MM.1S (cell line): ENCODE measurements at places on chromosomes 2 and 18.

- no peak overlapping the region for H3K27ac ChIP-seq
- peaks cover 9% of the 10 kb centered on the region; the same call in 1 of the 2 replicates for H3K4me1 ChIP-seq
- no peaks in the 10 kb centered on the region for H3K36me3 ChIP-seq
- no peak for DNase-seq
Measured at GRCh38 chr2:106624787-106625380, 137.7 kb downstream of the CD8B2 start.

DNA sequence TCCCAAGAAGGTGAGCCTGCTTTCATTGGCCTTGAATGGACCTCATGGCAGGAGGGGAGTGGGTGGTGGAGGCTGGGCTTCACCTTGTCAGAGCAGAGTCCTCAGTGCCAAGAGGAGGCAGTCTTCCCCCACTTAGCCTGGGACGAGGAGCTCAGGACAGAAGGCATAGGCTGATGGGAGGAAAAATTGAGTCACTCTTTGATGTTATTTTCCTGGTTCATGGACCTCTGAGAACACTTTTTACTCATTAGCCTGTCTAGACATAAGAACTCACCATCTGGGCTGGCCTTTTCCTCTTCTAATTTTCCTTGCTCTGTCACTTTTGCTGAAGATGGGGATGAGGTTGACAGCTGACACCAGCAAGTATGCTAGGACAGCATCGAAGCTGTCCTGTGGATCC lies 225.7 kb upstream of the TNP1 start:
- H3K4me1 ChIP-seq = peaks cover 4% of the 10 kb centered on the region; the same call in 1 of the 2 replicates
- no peaks in the 10 kb centered on the region for H3K36me3 ChIP-seq
- no peak for DNase-seq
- H3K27me3 ChIP-seq = no peaks in the 10 kb centered on the region

DNA sequence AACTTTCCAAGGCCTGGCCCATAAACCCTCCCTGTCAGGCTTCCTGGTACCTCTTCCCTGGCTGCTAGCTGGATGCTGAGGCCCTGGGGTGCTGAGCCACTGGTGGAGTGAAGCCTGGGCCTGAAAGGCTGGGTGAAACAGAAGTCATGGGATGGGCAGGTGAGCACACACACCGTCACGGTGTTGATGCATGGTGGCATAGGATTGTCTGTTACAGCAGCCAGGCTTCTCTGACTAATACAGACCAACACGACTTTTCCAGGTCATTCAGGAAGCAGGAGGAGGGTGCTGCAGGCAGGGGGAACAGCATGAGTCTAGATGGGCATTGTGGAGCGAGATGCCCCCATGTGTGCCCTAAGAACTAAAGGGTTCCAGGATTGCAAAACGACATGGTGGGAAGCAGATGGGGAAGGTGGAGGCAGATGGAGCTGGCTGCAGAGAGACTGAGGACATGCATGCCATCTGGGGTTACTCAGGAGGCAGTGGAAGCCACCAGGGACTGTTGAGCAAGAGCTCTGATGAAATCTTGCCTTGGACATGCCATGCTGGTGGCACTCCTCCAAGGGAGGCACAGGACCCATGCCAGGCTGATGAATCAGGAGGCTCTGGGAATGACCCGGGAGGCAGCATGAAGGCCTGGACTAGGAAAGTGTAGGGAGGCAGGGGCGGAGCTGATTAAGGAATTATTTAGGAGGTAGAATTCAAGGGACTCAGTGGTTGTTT lies 480.9 kb downstream of the TSN start:
- H3K4me3 ChIP-seq = no peak overlapping the region
- no peak overlapping the region for H3K27ac ChIP-seq
- H3K4me1 ChIP-seq = no peaks in the 10 kb centered on the region
- no peaks in the 10 kb centered on the region for H3K27me3 ChIP-seq
- no peaks in the 10 kb centered on the region for H3K36me3 ChIP-seq

DNA sequence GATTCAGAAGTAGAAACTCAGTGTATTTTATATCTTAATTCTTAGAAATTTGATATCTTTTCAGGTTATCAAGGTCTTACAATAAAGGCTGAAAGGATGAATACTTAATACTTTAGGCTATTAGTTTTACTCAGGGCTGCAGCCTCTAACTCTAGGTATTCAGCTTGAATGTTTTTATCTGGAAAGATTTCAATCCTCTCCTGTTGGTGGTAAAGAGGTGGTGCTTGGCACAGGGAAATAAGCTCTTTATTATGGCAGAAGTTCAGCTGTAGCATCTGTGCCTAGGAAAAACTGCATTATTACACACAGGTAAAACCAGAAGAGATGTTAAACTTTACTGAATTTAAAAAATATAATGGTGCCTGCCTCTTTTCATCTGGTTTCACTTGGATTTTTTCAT lies 11.1 kb downstream of the ACVR2A start:
- no peak for DNase-seq
- no peak overlapping the region for H3K27ac ChIP-seq
- no peaks in the 10 kb centered on the region for H3K4me1 ChIP-seq
- no peaks in the 10 kb centered on the region for H3K36me3 ChIP-seq
- no peak overlapping the region for H3K4me3 ChIP-seq
- H3K27me3 ChIP-seq = no peaks in the 10 kb centered on the region

GRCh38 chr2:45241061-45241561 lies 231.9 kb upstream of the SIX2 start:
- no peak overlapping the region for H3K27ac ChIP-seq
- no peak overlapping the region for H3K4me3 ChIP-seq
- no peaks in the 10 kb centered on the region for H3K36me3 ChIP-seq
- peaks cover 8% of the 10 kb centered on the region; the same call in 1 of the 2 replicates for H3K4me1 ChIP-seq
- H3K27me3 ChIP-seq = no peaks in the 10 kb centered on the region
- no peak for DNase-seq

- H3K4me1 ChIP-seq = no peaks in the 10 kb centered on the region
- no peaks in the 10 kb centered on the region for H3K36me3 ChIP-seq
- no peak for DNase-seq
- no peak overlapping the region for H3K27ac ChIP-seq
- no peaks in the 10 kb centered on the region for H3K27me3 ChIP-seq
- H3K4me3 ChIP-seq = no peak overlapping the region
Measured at GRCh38 chr2:134815741-134816140, 22.7 kb upstream of the ACMSD start.

- no peaks in the 10 kb centered on the region for H3K4me1 ChIP-seq
- H3K27me3 ChIP-seq = no peaks in the 10 kb centered on the region
- no peak overlapping the region for H3K4me3 ChIP-seq
- no peak overlapping the region for H3K27ac ChIP-seq
- no peaks in the 10 kb centered on the region for H3K36me3 ChIP-seq
- DNase-seq = no peak
Measured at GRCh38 chr2:53569957-53570727, 197.5 kb upstream of the CHAC2 start.

DNA sequence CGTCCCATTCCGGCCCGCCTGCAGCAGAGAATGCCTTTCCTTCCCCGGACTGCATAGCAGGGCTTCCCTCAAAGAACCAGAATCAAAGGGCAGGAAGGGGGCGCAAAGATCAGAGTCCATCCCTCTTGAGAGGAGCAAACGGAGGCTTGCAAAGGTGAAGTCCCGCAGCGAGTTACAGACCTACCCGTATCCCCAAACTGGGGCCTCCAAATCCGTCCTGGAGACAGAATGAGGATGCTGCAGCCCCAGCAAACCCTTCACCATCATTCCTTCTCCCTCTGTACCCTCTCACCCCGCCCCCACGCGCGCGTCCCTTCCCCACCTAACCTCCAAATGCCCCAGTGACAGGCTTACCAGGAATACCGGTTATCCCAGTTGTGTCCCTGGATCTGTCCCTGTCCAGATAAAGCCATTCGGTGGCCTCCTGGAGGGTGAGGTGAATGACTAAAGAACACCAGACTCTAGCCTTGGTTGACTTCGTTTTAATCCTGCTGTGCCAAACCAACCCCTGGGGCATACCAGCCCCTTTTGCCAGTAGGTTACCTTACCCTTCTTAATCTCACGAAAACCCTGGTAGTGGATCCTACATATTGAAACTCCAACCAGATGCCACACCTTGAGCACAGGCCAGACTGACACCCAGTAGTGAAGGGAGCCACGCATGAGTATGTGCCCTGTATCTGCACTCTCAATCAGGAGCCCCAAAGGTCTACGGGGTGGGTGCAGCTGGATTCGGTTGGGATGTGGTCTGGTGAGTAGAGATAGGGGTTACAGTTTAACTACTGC lies 961 bp upstream of the SLC40A1 start:
- H3K4me3 ChIP-seq = peak overlapping the region; percentile 54; the same call in 1 of the 2 replicates
- no peak overlapping the region for H3K27ac ChIP-seq
- no peaks in the 10 kb centered on the region for H3K4me1 ChIP-seq

- H3K27ac ChIP-seq = no peak overlapping the region; the same call in 1 of the 2 replicates
- no peaks in the 10 kb centered on the region for H3K27me3 ChIP-seq
- DNase-seq = no peak
- H3K4me1 ChIP-seq = peaks cover 9% of the 10 kb centered on the region; the same call in 1 of the 2 replicates
- H3K4me3 ChIP-seq = no peak overlapping the region
Measured at GRCh38 chr18:56235071-56235470, 403.3 kb downstream of the TXNL1 start.

- H3K4me1 ChIP-seq = no peaks in the 10 kb centered on the region
- no peaks in the 10 kb centered on the region for H3K36me3 ChIP-seq
- no peak for DNase-seq
- H3K27me3 ChIP-seq = no peaks in the 10 kb centered on the region
- H3K27ac ChIP-seq = no peak overlapping the region
Measured at GRCh38 chr18:22694954-22695353, 238.2 kb upstream of the RBBP8 start.

DNA sequence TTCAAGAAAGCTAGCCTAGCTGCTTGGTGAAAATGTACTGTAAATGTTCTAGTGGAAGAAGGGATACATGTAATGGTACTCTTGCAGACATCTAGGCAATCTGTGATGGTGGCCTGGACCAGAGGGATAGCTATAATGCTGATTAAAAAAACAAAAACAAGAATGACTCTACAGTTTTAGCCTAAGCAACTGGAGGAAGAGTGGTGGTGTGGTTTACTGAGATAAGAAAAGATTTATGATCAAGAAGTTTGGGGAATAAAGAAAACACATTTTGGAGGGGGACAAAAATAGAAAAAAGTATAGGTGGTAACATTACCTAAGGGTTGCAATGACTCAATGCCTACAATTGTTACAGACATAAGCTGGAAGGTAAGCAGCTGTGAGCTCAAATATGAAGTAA lies 1080.7 kb upstream of the CELF4 start:
- H3K27me3 ChIP-seq = no peaks in the 10 kb centered on the region
- H3K4me3 ChIP-seq = no peak overlapping the region
- H3K4me1 ChIP-seq = no peaks in the 10 kb centered on the region
- H3K36me3 ChIP-seq = no peaks in the 10 kb centered on the region
- DNase-seq = no peak
- no peak overlapping the region for H3K27ac ChIP-seq

DNA sequence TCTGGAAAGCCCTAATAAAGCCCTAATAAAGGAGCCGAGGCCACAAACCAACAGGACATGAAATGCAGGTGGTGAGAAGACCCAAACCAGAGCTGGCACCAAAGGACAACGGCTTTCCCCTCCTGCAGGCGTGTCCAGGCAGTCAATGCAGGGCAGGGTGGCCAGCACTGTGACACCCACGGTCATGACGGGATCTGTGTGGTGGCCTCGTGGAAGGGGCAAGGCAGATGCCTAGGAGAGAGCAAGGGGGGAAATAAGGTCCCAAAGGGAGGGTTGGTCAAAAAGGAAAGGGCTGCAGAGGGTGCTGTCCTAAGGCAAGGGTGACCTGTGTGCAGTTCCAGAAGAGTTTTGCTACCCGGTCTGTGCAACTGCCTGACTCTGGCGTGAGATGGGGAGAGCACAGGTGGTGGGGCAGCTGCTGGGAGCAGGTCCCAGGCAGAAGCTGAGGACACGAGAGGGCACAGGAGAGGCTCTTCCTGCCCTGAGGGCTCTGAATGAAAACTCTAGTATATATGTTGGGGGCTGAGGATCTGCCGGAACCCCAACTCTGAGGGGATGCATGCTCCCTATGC lies 156.7 kb downstream of the TPO start:
- H3K4me1 ChIP-seq = no peaks in the 10 kb centered on the region
- H3K4me3 ChIP-seq = no peak overlapping the region
- H3K27me3 ChIP-seq = no peaks in the 10 kb centered on the region
- H3K36me3 ChIP-seq = no peaks in the 10 kb centered on the region

DNA sequence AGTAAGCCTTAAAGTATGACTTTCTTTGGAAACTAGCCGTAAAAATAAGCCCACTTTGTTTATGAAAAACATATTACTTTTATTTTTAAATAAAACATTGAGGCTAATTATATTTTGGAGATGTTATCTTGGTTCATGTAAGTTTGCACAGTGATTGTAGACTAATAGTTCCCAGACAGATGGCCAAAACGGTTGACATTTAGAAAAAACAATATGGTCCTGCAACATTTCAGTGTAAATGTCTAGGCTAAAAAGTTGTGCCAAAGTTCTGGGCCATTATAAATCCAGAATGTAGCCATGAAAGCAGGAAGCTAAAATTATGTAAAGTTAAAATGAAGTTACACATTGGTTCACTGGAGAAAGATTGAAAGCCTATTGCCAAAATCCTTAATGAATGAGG lies 43.6 kb downstream of the SLC5A7 start:
- DNase-seq = no peak
- H3K4me3 ChIP-seq = no peak overlapping the region
- H3K27ac ChIP-seq = no peak overlapping the region

DNA sequence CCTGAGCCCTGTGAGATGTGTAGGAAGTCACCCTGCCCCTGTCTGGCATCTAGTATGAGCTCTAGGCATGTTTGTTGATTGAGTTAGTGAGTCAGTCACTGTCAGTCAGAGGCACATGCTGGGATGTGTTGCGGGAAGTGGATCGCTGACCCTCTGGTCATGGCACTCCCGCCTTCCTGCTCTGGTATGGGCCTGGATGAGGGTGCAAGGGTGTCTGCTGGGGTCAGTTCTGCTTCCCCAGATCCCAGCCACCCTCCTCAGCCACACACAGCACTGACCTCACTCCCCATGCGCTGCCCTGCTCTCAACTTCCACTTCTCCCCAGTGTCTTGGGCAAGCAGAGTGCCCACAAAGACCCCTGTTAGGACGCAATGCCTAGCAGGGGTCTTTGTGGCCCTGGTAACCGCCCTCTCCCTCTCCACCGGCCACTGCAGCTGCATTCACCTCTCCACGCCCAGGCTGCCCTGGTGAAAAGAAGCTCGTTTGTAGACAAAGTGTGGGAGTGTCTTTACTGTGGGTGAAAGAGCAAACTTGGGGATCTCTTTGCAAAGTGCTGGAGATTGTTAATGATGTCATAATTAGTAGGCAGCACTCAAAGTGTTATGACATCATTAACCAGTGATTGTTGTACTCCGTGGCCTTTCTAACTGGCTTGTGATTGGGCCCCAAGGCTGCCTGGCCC lies 252.1 kb downstream of the LDLRAD4 start:
- DNase-seq = no peak
- no peaks in the 10 kb centered on the region for H3K27me3 ChIP-seq
- no peak overlapping the region for H3K27ac ChIP-seq
- no peak overlapping the region for H3K4me3 ChIP-seq

- no peak for DNase-seq
- no peaks in the 10 kb centered on the region for H3K36me3 ChIP-seq
- H3K27ac ChIP-seq = no peak overlapping the region
Measured at GRCh38 chr18:4870177-4870773, 326.8 kb downstream of the AKAIN1 start.
